Activated CD8-positive, alpha-beta memory T cell treated with anti-CD3 and anti-CD28 coated beads, Interleukin-2, amount 50 U/mL, for 48 hours (primary cell): ENCODE measurements at places on chromosomes 2 and 18.

- no peak for DNase-seq
These were observed 181.2 kb downstream of the THADA start for GRCh38 chr2:43414586-43415135.

DNA sequence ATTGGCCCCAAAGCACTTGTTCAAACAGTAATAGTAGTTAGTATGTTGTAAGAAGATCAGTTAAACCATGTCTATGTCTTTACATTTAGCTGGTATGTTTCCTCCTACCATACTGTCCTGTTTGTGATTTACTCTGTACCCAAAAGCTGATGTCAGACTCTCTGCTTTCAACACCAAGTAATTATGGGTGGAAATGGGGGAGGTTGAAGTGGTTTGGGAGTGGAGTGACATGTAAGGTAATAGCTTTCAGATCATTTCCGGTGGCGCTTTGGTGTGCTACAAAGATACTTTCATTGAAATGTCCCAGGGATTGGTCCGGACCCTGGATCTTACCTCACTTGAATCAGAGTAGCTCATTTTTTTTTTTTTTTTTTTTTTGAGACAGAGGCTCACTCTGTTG lies 39.7 kb upstream of the TGIF1 start:
- no peak for DNase-seq

DNA sequence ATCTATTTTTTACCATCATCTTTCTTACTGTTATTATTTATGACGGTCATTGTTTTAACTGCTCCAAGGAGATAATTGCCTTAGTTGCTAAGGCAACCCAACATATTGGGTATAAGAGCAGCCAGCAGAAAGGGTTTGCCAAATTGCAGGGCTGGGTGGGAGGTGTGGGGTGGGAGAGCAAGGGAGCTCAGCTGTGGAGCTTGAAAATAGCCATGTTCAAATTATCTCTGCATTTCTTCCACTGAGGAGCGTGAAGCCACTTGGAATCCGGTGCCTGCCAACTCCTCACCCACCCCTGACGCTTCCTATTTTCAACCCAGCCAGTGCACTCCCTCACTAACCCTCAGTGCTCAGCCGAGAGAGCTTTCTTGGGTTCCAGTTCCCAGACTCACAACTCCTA lies 60.8 kb downstream of the SETBP1 start:
- no peak for DNase-seq

GRCh38 chr2:241217320-241218031 lies 29.0 kb downstream of the ANO7 start:
- peak; percentile 73 for DNase-seq

DNA sequence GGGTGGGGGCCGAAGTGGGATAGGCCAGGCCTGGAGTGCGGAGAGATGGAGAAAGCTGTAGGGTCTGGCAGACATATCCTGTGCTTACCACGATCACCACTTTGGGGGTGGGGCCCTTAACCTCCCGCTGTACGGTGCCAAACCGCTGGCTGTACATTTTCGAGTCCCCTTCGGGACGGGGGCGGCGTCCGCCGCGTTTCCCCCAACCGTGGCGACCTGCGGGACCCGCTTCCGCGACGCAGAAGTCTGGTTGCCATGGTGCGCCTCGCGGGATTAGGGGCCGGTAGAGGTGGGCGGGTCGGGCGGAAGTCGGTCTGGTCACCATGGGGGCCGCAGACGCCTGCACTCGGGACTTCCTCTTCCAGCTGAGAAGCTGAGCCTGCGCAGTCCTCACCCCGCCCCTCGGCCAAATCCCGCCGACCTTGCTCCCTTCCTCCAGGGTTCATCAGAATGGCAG lies at the start of gene CFAP53:
Gene CFAP53 (minus strand): TSS at position 248 of the 457 bp plus-strand sequence. CDS start 91 bp downstream, at position 157.
- peak; percentile 92 for DNase-seq

- no peak for DNase-seq
These were observed 49.9 kb downstream of the GPR39 start for GRCh38 chr2:132466428-132467028.

DNA sequence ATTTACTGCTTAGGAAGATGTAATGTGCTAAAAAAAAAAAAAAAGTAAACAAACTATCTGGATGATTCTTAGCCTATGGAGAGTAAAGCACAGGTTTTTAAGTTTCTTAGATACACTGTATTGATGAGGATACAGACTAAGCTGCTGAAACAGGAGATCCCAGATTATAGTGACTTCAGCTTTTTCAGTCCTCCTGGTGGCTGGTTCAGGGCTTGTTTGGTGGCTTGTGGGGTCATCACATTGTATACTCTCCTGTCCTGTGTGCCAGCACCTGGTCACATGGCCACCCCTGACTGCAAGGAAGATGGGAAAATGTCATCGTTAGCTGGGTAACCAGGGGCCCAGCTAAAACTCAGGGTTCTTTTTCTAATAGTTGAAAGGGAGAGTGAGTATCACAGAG lies 31.4 kb downstream of the RAB31 start:
- DNase-seq: no peak

GRCh38 chr2:157559061-157559460 lies 69.6 kb downstream of the ACVR1C start:
- DNase-seq: no peak

- DNase-seq: no peak
These were observed 73.1 kb downstream of the MYCN start for GRCh38 chr2:16013359-16013911.

GRCh38 chr2:27857417-27858172 lies 32.6 kb downstream of the RBKS start:
- DNase-seq: no peak

DNA sequence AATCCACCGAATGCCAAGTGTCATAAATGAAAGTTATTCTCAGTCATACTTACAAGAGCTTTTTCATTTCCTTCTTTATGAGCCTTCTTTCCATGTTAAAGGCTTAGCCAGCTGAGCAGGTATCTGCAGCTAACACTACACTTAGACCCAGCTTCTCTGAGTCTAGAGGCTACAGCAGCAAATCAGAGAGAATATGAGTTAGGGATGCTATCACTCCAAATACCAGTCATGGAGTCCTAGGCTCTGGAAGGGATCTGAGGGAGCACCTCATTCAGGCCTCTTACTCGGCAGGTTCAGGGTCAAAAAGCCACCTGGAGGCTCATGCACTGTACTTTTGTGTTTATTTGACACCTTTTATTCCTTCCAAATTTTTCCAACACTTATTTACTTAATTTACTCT lies 2.9 kb downstream of the C2orf80 start:
- DNase-seq: no peak

DNA sequence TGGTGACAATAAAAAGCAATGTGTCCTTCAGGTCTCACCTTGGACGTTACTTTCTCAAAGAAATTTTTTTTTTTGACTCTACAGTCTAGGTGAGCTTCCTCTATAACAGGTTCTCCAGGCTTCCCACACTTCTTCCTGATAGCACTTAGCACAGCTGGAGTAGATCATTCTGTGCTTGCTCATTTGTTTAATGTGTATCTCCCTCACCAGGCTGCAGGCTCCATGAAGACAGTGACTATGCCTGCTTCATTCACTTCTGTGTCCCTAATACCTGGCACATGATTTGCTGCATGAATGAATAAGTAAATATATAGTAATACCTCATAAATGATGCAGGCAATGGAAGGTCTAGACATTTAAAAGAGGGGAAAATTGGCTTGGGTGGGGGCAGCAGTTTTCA lies 109.9 kb upstream of the CD302 start:
- no peak for DNase-seq
